ENCODE measurements at places on chromosomes 5 and 9. TPM values are rescaled to one million over a fixed set of nuclear protein-coding genes. Genes with fewer than 3 reads are reported as not detected.

DNA sequence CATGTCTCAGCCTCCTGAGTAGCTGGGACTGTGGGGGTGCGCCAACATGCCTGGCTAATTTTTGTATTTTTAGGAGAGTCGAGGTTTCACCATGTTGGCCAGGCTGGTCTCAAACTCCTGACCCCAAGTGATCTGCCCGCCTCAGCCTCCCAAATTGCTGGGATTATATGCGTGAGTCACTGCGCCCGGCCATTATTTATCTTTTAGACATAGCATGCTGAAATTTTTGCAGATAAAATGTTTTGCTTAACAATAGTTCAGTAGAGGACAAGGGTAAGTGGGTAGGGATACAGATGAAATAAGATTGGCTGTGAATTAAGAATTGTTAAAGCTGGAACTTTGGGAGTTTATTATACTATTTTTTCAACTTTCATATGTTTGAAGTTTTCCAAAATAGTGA, 150.8 kb upstream of the GRHPR start:
- H3K36me3 ChIP-seq: no peaks in the 10 kb centered on the region
- no peak overlapping the region for H3K4me3 ChIP-seq
- no peak for DNase-seq
- H3K4me1 ChIP-seq: no peaks in the 10 kb centered on the region

DNA sequence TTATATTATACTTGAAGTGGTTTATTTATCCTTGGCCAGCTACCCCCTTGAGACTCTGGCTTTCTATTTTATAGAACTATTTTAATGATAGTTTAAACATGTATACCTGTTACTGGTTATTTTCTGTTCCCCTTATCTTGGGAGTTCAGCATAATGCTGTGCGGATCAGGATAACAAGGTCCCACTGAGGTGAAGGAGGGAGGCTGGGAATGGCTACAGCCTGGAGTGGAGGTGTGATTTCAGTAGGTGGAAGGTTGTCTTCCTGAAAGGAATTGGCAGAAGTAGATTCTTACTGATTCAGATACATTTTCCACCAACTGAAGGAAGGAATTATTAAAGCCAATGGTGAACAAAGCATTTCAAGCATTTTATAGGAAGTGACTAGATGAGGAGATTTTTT, 38.9 kb downstream of the PAM start:
- no peak overlapping the region for H3K4me3 ChIP-seq
- no peaks in the 10 kb centered on the region for H3K27me3 ChIP-seq
- H3K36me3 ChIP-seq: no peaks in the 10 kb centered on the region
- no peak overlapping the region for H3K27ac ChIP-seq

DNA sequence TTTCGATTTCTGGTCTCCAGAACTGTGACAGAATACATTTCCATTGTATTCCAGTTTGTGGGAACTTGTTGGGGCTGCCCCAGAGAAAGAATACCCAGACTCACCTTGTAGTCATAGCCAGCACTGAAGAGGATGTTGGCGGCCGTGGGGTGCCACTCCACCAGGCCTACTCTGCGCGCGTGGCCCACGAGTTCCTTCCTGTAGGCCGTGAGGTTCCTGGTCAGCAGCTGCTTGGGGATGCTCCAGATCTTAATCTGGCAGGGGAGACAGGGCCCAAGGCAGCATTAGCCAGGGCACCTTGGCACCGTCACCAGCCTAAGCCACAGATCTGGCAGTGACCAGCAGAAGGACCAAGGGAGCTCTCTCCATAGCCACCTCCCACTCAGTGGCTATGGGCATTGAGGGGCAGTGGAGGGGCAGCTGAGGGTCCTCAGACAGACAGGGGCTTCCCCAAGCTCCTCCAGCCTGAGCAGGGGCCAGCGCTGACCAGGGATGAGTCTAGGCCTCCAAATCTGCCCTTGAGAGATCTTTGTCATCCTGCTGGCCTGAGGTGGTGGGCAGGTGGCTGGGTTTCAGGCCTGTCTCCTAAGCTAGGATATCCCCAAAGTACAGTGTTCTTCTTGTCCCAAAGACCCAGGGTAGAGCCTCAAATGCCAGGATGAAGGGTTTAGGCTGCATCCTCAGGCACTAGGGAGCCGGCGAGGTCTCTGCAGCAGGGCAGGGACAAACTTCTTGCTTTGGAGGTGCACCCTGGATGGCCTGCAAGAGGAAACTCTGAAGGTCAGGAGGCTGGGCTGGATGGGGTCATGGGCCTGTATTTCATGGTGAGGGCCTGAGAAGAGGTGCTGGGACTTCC, 15.9 kb upstream of the TRIM14 start:
- no peaks in the 10 kb centered on the region for H3K4me1 ChIP-seq
- H3K27me3 ChIP-seq: no peaks in the 10 kb centered on the region
- H3K36me3 ChIP-seq: peaks cover 4% of the 10 kb centered on the region
- no peak overlapping the region for H3K27ac ChIP-seq
- no peak overlapping the region for H3K4me3 ChIP-seq

CYSTM1 gene
- polyA plus RNA-seq: 11.1 TPM

PCDHGA1 gene
- polyA plus RNA-seq: not detected

NUTM2G gene
- 0.14 TPM for polyA plus RNA-seq

DNA sequence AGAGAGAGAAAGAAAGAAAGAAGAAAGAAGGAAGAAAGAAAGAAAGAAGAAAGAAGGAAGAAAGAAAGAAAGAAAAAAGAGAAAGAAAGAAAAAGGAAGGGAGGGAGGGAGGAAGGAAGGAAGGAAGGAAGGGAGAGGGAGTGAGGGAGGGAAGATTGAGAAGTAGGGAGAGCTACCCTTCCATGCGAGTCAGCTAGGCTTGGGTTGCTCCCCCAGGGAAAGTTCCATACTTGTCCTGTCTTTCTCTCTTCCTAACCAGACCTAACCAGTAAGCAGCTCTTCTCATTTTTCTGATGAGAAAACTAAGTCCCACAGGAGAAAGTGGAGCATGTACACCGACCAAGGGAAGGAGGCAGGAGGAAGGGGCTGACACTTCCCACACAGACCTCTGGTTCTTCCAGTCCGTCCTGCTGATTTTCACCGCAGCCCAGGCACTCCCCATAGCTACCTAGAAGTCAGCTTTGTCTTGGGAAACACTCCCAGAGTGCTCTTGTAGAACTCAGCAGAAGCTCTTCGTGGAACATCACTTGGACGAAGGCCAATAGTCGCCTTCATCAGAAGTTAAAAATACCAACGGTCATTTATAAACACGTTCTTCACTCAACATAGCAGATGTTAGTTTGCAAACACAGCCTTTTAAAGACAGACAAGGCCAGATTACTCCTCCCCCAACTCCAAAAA, 29.0 kb upstream of the ENTREP1 start:
- no peak overlapping the region for H3K4me3 ChIP-seq
- no peak for DNase-seq
- no peaks in the 10 kb centered on the region for H3K4me1 ChIP-seq
- no peak overlapping the region for H3K27ac ChIP-seq

GRCh38 chr5:43592363-43592762, 10.6 kb upstream of the NNT start:
- H3K27ac ChIP-seq: no peak overlapping the region
- no peaks in the 10 kb centered on the region for H3K36me3 ChIP-seq
- no peaks in the 10 kb centered on the region for H3K27me3 ChIP-seq
- H3K4me3 ChIP-seq: no peak overlapping the region
